ENCODE measurements at places on chromosomes 6 and 20.

DNA sequence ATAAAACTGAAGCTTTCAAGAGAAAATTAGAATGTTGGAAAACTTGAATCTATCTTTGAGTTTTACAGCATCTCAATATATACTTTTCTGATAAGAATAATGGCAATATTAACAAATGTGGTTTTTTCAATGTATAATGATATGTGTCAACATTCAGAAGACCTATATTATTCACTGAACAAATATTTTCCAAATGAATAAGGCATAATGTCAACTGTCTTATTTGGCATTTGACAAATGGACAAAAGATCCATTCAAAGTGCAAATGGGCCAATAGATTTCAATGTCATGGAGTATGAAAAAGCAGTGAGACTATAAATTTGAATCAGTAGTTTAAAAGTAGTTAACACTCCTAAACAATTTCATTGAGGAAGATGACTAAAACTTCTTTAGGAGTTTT, 20.9 kb downstream of the LMBRD1 start:
- no peak for DNase-seq

GRCh38 chr20:47314647-47315338, 41.7 kb downstream of the ZMYND8 start:
- DNase-seq = no peak

DNA sequence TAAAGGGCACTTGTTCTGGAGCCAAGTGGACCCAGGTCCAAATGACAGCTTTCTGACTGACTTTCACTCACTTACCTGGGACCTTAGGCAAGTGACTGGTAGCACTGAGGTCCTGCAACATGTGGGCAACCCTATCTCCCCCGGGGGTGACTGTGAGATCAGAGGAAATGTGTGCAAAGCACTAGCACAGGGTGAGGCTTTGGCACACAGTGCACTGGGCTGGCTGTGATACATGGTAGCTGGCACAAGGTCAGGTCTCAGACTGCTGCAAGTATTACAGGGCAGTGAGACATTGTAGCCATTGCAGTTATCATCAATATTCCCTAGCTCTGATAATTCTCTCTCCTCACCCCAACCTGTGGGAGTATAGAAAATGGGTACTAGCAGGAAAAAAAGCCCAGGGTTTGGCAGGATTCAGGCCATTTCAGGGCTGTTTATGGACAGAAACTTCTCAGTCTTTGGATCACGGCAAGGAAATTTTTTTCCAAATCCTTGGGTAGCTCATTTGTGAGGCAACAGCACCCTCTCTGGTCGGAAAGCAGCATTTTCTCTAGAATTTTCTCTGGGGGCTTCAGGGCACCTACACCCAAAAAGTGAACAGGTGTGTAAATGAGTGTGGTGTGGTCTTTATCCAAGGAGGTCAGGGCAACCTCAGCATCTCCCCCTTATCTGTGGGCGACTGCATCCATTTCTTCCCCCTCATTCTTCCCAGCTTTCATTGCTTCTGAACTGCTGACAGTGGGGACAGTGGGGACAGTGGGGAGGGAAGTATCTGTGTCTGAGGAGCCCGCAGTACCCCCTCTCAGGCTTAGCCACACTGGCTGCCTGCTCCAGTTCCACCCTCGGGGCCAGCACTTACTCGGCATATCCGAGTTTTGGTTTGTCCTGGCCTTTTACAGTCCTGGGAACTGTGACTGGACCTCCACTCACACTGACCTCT, 148.7 kb upstream of the PHACTR3 start:
- DNase-seq = peak; percentile 3

- DNase-seq = no peak
Measured at GRCh38 chr20:63896264-63897105, 1.6 kb downstream of the DNAJC5 start.

DNA sequence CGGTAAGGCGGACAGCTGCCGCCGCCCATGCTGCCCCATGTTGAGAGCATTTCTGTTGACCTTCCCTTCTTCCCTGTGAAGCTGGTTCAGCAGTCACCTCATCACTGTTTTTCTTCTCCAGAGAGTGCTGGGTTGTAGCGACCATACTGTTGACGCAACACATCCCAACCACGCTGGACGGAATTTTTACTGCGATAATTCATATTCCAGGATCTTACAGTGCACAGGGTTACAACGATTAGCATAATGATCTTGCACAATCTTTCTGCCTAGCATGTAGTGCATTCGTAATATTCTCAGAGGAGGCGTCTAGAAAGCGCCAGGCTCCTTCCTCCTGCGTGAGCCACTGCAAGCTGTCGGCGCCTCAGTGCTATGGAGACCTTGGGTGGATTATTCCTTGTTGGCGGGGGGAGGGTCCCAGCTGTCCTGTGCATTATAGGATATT, 137.0 kb downstream of the MTHFD1L start:
- no peak for DNase-seq

GRCh38 chr20:62291251-62292066, 11.3 kb upstream of the ADRM1 start:
- DNase-seq = no peak

- no peak for DNase-seq
Measured at GRCh38 chr6:6357032-6357431, 36.6 kb upstream of the F13A1 start.

DNA sequence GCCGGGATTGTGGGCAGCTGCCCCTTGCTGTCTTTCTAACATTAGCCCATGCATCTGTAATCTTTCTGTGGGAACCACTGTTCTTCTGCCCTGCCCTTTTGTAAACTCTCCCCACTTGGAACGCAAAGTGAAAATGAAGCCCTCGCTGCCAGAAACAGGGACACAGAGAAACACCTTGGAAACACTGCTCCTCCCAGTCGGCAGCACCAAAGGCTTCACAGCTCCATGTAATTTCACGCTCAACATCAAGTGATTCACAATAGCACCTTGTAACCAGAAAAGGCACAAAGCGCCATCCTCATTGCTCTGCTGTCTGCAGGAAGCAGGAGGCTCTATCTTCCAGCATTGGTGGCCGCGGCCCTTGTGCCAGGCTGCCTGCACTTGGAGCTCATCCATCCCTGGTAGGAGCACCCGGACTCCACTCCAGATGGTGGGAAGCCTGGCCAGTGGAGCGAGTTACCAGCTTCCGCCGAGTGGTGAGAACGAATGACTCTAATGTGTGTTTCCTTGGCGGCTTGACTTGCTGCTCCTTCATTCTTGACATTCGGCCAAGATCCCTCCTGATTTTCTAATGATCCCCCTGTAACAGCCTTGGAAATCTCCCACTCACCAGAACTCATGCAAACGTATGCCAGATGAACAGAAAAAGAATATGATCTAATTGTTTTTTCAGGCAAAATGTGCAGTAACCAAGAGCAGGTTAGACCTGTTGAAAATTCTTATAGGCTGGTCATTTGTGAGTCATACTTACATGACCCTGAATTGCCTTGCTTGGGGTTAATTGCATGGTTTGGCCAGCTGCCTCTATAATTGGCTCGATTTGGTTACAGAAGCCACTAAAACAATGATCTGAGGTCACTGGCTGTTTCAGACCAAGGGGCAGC, 169.1 kb upstream of the CDYL start:
- peak; percentile 53 for DNase-seq

GRCh38 chr6:131660195-131660594, 23.1 kb downstream of the ENPP3 start:
- DNase-seq = peak; percentile 45

- no peak for DNase-seq
Measured at GRCh38 chr6:138774370-138774769, 801 bp downstream of the CCDC28A start.

DNA sequence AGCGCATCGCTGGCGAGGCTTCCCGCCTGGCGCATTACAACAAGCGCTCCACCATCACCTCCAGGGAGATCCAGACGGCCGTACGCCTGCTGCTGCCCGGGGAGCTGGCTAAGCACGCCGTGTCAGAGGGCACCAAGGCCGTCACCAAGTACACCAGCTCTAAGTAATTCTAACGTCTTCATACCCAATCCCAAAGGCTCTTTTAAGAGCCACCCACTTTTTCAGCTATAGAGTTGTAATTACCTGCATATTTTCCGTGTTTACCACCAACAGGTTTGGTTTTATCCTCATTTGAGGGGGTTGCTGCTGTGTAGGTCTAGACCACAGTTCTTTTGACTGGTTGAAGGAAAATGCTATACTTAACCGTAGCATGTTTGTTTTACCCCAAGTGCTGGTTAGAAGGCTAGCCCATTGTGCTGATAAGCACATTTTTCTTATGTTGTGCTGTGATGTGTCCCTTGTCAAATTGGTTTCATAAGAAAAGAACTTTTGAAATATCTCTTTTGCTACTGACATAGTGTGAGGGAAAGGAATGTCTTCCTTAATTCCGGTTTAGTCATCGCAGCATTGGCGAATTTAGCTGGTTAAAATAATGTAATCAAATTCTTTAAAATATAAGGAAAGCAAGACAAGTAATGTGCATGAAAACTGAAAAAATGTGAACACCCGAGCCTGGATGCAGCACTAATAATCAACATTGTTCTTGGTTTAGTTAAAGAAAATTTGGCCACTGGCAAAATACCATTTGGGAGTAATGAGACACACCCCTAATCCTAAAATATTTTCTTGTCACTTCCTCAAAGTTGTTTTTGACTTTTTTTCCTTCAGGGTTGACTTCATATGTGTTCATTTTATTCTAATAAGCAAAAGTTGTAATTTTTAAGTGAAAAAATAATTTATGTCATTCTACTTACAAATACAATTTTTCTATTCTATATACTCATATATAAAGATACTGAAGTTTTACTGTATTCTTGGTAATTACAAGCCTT, 112.8 kb downstream of the HFE start:
- DNase-seq = peak; percentile 27

- no peak for DNase-seq
Measured at GRCh38 chr6:321158-321438, 28.8 kb downstream of the DUSP22 start.

GRCh38 chr20:46544576-46544975, 5.9 kb downstream of the OCSTAMP start:
- DNase-seq = no peak

DNA sequence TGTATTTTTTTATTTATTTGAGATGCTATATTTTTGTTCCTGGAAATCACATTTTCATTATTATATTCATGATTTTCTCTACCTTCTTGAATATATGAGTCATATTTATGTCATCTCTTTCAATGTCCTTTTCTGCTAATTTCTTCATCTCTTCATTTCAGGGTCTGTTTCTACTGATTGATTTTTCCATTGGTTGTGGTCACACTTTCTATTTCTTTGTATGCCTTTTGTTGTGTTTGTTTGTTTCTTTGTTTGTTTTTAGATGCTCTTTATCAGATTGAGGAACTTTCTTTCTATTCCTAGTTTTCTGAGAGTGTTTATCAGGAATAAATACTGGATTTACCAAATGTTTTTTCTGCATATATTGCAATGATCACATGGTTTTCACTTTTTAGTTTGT, 16.9 kb upstream of the MDFI start:
- DNase-seq = no peak

DNA sequence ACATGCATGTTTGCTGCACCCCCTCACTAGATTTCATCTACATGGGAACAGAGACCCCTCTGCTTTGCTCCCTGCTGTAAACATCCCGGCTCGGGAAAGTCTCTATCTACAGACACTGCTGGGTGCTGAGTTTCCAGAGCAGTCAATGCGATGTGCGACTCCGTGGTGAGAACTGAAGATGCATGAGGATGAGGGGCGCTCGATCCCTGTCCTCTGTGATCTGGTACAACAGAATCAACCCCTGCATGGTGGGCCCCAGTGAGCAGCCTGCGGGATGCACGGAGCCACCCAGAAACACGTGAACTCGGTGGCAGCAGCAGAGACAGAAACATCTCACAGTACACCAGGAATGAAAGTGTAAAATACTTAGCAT, 83.1 kb downstream of the THBS2 start:
- no peak for DNase-seq

GRCh38 chr6:84461461-84461860, 234.0 kb upstream of the CEP162 start:
- DNase-seq = no peak

DNA sequence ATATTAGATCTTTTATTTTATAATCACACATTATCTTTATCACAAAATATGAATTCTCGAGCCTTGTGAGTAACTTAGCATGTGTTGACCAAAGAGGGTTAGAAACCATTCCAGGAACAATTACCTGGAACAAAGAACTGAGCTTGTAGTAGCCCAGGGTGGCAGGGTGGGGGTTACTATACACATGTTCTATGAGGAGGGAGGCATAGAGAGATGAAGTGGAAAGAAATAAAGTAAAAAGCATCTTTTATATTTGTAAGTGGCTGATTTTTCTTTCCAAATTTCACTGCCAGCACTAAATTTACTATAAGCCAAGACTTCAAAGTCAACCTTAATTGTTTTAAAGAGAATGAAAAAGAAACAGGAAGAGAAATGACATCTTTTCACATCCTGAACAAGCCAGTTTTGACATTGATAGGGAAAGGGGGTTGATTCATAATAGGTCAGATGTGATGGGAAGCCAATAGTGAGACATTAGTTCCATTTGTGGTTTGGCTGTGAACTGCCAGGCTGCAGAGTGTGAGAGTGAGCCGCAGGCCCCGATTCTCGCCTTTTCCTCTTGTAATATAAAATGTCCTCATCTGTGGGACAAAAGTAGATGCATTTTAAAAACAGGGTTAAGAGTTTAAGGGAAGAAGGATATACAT, 52.7 kb upstream of the MYB start:
- no peak for DNase-seq

- DNase-seq = peak; percentile 49
Measured at GRCh38 chr20:35992713-35993335, 24.4 kb downstream of the CNBD2 start.

DNA sequence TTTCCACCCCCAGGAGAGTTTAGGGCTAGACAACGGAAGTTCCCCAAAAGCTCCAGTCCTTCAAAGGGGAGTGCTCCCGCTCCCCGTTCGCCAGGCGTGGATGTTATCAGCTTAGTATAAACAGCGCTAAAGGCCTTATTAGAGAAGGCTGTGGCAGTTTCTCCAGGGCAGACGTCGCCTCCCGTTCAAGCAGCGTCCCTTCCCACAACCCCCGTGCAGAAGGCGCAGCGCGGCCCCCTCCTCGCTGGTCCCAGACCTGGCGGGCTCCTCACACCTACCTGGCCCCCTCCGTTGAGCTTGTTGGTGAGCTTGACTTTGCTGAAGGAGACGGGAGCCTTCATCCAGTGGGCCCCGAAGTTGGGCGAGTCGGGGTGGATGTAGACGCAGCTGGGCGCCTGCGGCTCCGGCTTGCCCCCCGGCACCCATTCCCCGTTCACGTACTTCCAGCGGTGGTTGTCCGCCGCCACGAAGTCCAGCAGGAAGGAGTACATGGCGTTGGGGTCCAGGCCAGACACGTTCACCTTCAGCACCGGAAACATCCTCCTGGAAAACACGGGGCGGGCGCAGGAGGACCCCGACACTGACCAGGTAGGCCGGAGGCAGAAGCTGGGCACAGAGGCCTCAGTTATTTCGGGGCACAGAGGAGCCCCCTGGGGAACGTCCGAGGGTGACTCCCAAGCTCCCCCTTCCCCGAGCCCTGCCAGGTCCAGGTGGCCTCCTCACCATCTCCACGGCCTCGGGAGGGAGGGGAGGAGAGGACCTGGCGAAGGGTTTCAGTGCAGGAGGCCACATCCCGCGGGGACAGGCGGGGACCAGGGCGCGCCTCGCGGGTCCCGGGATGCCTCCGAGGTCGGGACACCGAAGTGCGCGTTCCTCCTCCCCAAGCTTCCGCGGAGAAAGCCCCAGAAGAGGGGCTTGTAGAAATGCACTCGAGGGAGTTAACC, 1.1 kb downstream of the TBXT start:
- no peak for DNase-seq

Data from HCT116 (cell line).